Bronchial smooth muscle cell (primary cell): ENCODE measurements at places on chromosomes 4 and X. TPM values are rescaled to one million over a fixed set of nuclear protein-coding genes. Genes with fewer than 3 reads are reported as not detected.

Gene COL4A6
- total RNA-seq: 0.09 and 1.1 TPM in 2 replicates

Gene CNGA1
- total RNA-seq: not detected in 2 replicates

Gene RAPGEF2
- 28.4 and 40.1 TPM in 2 replicates for total RNA-seq

Gene ANKRD50
- 27.7 and 32.1 TPM in 2 replicates for total RNA-seq

Gene PABPC4L
- 0.09 and 0.47 TPM in 2 replicates for total RNA-seq

Gene ADH6
- total RNA-seq: not detected in 2 replicates

Gene GLOD5
- total RNA-seq: not detected in 2 replicates

Gene BMP2K
- 13.2 and 27.1 TPM in 2 replicates for total RNA-seq

Gene SCRG1
- under 0.01 and 0.09 TPM in 2 replicates for total RNA-seq

Gene NPNT
- under 0.01 and 0.16 TPM in 2 replicates for total RNA-seq
